ENCODE measurements at places on chromosomes 3 and 15.

DNA sequence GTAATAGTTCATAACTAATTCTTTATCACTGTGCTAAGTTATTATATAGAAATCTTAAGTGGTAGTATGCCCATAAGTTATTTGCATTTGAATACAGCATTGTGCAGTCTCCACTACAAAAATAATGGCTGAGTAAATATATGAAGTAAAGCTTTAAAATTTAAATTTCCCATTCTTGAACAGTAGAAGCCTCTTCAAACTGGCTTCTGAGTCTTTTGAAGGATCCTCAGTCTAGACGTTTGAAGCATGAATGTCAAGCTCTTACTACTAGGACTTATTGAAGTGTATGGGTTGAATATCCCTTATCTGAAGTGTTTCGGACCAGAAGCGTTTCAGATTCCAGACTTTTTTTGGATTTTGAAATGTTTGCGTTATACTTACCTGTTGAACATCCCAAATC, 16.3 kb downstream of the MORF4L1 start:
- DNase-seq = no peak

GRCh38 chr3:76497636-76498035, 542.3 kb upstream of the ROBO2 start:
- DNase-seq = no peak

- peak; percentile 93 for DNase-seq
Observed at GRCh38 chr15:84748274-84749110, at the start of gene ZNF592. ZNF592 (plus strand) TSS chr15:84748592; CDS start chr15:84782676, 34,084 bp downstream.

- no peak for DNase-seq
Observed at GRCh38 chr3:30145281-30145680, 461.1 kb upstream of the TGFBR2 start.

GRCh38 chr15:86236356-86237110, 156.9 kb downstream of the AGBL1 start:
- no peak for DNase-seq

GRCh38 chr3:130341882-130342281, 3.6 kb upstream of the COL6A5 start:
- no peak for DNase-seq

GRCh38 chr15:81115054-81115939, 18.8 kb upstream of the CFAP161 start:
- no peak for DNase-seq

DNA sequence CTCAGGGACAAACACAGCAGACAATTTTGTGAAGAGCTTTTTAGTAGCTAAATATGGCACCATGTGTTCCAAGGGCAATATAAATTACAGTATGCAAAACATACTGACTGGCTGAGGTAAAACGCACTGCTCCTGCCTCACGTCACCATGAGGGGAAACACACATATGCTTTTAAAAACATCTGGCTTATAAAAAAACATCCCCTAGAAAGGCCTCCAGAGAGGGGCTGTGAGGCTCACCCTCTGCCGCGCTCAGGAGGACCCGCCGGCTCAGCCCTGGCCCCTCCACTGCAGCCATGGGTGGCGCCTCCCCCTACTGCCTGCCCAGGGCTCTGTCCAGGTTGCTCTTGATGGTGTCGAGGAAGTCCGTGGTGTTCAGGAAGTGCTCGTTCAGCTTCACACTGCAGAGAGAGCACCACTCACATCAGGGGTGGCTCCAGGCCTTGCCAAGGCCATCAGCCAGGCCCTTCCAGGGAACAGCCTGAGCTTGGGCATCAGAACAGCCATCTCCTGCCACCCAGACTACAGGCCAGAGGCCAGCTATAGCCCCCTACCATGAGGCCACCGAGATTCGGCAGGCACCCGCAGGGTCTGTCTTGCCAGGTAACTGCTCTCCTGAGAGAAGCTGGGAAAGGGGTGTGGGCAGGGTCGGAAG, 18.2 kb downstream of the IDH2 start:
- DNase-seq = no peak

- no peak for DNase-seq
Observed at GRCh38 chr3:37810848-37811247, 50.8 kb upstream of the CTDSPL start.

DNA sequence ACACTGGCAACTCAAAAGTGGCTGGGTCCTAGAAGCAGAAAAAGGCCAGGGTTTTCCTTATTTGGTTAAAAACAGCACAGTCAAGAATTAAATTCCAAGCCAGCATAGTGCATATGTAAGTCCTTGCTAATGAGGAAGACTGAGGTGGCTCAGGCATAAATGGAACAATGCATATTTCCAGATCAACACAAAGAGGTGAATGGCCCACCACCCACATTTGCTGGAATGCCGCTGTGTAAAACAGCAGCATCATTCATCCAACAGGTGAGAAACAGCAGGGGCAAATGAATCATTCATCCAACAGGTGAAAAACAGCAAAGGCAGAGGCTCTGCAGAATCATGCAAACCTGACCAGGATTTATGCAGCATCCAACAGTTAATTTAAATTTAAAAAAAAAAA, 32.9 kb downstream of the GPR176 start:
- DNase-seq = no peak

- no peak for DNase-seq
Observed at GRCh38 chr3:44110648-44111047, 131.0 kb upstream of the TOPAZ1 start.

- DNase-seq = no peak
Observed at GRCh38 chr3:6315906-6316305, 545.0 kb upstream of the GRM7 start.

DNA sequence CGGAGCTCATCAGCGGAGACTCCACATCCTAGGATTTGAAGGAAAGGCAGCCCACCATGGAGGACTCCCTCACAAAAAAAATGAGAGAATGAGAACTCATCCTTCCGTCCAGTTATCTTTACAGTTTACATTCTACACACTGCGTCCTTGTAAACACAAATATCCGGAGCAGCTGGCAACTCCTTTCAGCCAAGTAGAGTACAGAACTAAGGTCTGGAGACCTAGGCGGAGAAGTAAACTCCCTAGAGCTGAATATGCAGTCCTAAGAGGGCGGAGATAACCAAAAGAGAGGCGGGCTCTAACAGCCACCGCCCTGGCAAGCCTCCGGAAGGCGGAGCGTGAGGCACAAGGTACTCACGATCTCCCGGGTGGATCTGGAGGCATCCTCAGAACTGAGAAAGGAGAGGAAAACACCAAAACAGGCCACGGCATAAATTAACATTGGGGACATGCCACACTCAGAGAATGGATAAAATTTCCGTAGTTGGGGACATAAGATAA, 924 bp upstream of the SIN3A start:
- DNase-seq = peak; percentile 95

GRCh38 chr15:31399544-31400171, 73.0 kb downstream of the KLF13 start:
- DNase-seq = peak; percentile 62

- no peak for DNase-seq
Observed at GRCh38 chr15:67882487-67883233, 42.8 kb upstream of the RNU6-1 start.

DNA sequence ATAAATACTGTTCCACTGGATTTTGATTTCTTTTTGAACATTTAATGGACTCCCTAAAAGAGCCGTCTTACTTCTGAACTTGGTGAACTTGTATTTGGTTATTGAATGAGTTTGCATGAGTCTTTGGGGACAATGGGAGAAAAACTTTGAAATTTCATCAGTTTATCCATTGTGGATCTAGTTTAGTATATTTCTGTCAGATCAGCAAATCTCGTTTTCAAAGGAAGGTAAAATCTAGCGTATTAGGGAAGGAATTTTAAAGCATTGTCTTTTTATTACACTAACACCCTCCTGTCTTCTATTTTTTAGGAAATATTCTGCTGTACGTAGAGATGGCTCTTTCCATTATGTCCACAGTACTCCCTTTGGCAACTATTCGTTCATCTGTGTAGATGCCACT, 12.8 kb downstream of the TMEM62 start:
- DNase-seq = no peak

DNA sequence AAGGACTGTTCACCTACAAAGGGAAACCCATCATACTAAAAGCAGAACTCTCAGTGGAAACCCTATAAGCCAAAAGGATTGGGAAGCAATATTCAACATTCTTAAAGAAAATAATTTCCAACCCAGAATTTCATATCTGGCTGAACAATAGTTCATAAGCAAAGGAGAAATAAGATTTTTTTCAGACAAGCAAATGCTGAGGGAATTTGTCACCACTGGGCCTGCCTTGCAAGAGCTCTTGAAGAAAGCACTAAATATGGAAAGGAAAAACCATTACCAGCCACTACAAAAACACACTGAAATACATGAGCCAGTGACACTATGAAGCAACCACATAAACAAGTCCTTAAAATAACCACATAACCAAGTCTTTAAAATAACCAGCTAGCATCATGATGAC, 28.9 kb upstream of the DCBLD2 start:
- no peak for DNase-seq

- no peak for DNase-seq
Observed at GRCh38 chr3:181730934-181731333, 19.2 kb downstream of the SOX2 start.

GRCh38 chr3:112109322-112109721, 23.1 kb downstream of the C3orf52 start:
- no peak for DNase-seq

DNA sequence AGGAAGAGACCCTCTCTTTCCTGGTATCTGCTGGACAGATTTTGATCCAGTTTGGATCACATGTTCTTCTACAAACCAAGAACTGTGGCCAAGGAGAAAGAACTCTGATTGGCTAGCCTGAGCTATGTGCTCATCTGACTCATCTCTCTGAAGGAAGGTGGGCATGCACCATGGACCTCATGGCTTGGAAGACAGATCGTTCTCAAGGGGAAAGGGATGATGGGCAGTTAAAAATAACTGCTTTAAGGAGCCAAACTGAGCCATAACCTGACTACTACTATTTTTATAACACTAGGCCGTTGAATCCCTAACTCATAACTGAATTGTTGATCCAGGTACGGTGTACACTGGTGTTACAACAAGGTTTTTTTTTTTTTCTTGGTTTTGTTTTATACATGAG, 112.4 kb downstream of the B3GALNT1 start:
- DNase-seq = no peak

DNA sequence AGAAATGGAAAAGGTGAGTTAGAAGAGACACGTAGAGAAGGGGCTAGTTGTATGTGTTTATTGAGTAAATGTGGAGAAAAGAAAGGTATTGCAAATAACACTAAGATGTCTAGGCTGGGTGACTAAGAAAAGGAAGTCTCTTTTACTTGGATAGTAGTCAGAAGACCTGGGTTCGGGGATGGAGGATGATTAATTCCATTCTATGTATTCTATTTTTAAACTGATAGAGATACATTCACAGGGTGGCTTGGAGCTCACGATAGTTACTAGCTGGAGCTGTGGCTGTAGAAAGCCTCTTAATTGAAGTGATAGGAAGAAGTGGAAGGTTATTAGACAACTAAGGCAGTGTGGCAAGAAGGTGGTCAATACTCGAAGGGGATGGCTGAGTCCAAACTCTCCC, 65.9 kb upstream of the TNIK start:
- DNase-seq = no peak

DNA sequence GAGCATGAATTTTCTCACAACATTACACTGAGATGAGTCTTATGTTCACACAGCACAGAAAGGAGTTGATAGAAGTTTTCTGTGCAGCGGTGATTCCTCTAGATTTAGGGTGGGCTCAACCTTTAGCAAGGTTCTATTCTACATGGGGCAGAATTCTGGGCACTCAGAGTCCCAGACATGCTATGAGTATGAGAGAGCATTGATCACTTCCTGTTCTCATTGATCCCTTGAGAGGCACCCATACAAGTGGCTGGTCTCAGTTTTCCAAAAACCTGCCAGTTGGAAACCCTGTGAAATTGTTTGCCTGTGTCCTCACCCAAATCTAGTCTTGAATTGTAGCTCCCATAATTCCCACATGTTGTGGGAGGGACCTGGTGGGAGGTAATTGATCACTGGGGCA, 112.5 kb upstream of the NR2F2 start:
- no peak for DNase-seq

GRCh38 chr3:119937229-119937628, 155.3 kb downstream of the NR1I2 start:
- no peak for DNase-seq

- DNase-seq = no peak
Observed at GRCh38 chr3:143551761-143552160, 296.5 kb downstream of the SLC9A9 start.

- DNase-seq = no peak
Observed at GRCh38 chr15:43184407-43185124, 637 bp upstream of the CCNDBP1 start.

- no peak for DNase-seq
Observed at GRCh38 chr3:129521611-129522010, 6.8 kb upstream of the RHO start.

- peak; percentile 36 for DNase-seq
Observed at GRCh38 chr15:71791975-71792374, 18.4 kb upstream of the NR2E3 start.

GRCh38 chr3:186097663-186098451, 11.0 kb downstream of the ETV5 start:
- DNase-seq = peak; percentile 73

GRCh38 chr15:41291065-41291631, 41.2 kb downstream of the OIP5 start:
- DNase-seq = no peak

GRCh38 chr15:90419206-90419605, 31.2 kb downstream of the IQGAP1 start:
- no peak for DNase-seq

DNA sequence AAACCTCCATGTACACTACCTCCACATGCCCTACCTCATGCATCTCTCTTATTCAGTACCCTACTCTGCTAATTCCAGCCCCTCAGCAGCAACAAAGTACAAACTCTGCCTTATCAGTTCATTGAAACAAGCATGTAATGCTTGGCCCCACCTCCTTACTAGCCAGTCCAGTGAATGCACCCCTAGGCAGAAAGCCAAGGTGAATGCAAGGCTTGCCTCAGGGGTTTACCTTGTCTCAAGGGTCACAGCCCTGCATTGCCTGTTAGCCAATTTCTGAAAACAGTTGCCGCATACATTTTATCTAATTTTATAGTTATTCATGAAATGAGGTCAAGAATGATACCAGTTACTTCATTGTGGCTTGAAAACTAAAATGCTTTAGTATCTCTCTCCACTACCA, 576.4 kb downstream of the FHIT start:
- DNase-seq = no peak

GRCh38 chr15:99704444-99704838, 28.8 kb downstream of the LYSMD4 start:
- DNase-seq = no peak

- no peak for DNase-seq
Observed at GRCh38 chr15:50340416-50340815, 14.6 kb downstream of the GABPB1 start.

DNA sequence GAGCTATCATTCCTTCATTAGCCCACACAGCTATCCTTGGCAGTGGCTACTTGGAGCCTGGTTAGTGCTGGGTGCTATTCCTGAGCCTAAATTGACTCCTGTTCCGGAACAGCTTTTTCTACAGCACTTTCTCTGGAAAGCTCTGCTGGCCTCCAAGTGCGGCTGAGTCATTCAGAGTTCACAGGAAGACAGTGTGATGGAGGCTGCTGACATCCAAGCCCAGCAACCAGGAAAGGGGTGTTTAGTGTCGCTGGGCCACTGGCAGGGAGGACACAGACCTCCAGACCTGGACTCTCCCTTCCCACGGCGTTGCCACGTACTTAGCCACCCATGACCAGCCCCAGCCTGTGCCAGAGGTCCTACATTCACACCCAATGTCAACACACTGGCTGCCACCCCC, 28.7 kb downstream of the CACNA2D2 start:
- no peak for DNase-seq

- no peak for DNase-seq
Observed at GRCh38 chr15:39721893-39722292, 60.7 kb downstream of the FSIP1 start.
